Vagina (tissue), 2 donors: ENCODE measurements at places on chromosomes 2 and 18.
A peak's percentile ranks its signal among the peaks of the same experiment; 100 is the strongest.

DNA sequence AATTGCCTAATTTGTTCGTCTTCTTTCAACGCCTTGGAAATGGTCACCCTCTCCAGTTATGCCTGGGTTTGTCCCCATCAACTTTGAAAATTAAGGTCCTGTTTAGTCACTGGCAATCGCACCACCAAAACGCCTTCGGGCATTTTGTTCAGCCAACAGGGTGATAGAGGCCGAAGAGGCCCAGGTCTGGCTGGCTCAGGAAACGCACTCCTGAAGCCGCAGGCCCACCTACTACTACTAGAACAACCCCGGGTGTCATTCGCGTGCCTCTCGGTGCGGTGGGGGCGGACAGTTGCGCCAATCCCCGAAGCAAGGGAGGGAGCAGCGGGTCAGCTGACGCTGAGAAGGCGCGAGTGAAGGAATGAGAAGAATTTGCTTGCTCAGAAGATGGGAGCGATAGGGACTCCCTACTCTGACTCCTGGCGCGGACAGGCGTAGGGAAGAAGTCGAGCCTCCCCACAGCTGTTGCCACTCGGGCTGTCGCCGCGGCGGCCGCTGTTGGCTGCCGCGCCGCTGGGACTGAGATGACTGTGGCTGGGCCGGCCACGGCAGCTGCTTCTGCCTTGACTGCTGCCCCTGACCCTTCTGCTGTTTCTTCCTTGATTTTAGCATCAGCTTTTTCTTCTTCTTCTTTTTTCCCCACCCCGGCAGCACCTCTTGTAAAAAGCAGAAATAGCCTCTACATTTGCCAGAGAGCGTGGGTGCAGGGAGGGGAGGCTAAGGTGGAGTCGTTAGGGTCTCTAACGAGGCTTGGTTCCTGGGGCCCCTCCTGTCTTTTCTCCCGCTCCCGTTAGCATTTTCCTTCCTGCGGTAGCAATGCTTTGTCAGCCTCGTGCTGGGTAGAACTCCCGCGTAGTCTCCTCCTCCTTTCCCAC, 387.6 kb downstream of the FIGN start:
- no peaks in the 10 kb centered on the region for H3K36me3 ChIP-seq
- peak overlapping the region; percentile 40 for H3K4me3 ChIP-seq
- peak overlapping the region; percentile 78 for H3K27ac ChIP-seq

- no peak overlapping the region for H3K27ac ChIP-seq
- H3K4me3 ChIP-seq = no peak overlapping the region
- H3K36me3 ChIP-seq = no peaks in the 10 kb centered on the region
- H3K4me1 ChIP-seq = peaks cover 18% of the 10 kb centered on the region
- H3K27me3 ChIP-seq = no peaks in the 10 kb centered on the region
Observed at GRCh38 chr2:231181860-231182512, 16.4 kb upstream of the ARMC9 start.

- H3K4me3 ChIP-seq = no peak overlapping the region
- no peaks in the 10 kb centered on the region for H3K36me3 ChIP-seq
- H3K27me3 ChIP-seq = no peaks in the 10 kb centered on the region
- no peak overlapping the region for H3K27ac ChIP-seq
Observed at GRCh38 chr2:37417321-37417720, 72.9 kb downstream of the QPCT start.

GRCh38 chr2:161780881-161781280, 156.7 kb downstream of the SLC4A10 start:
- H3K27me3 ChIP-seq = no peaks in the 10 kb centered on the region
- no peak overlapping the region for H3K27ac ChIP-seq
- H3K36me3 ChIP-seq = no peaks in the 10 kb centered on the region
- no peak for DNase-seq

DNA sequence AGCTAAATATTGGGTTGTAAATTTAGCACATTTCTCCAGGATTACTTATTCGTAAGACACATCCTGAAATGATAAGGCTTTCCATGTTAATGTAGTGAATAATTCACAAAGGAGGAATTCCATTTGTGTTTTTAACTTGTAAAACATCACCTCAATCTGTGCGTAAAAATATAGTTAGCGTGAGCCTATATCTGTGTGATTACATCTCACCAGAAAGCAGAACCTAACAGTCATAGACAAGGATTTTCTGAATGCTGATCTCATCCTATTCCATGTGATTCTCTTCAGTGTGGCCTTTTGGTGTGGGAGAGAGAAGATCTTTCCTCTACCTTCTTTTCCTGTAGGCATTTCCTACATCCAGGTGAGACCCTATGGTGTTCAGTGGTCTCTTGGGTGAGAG, 263.2 kb upstream of the RASGRP3 start:
- H3K4me3 ChIP-seq = no peak overlapping the region
- no peaks in the 10 kb centered on the region for H3K36me3 ChIP-seq
- peaks cover 47% of the 10 kb centered on the region for H3K4me1 ChIP-seq
- H3K27me3 ChIP-seq = no peaks in the 10 kb centered on the region

DNA sequence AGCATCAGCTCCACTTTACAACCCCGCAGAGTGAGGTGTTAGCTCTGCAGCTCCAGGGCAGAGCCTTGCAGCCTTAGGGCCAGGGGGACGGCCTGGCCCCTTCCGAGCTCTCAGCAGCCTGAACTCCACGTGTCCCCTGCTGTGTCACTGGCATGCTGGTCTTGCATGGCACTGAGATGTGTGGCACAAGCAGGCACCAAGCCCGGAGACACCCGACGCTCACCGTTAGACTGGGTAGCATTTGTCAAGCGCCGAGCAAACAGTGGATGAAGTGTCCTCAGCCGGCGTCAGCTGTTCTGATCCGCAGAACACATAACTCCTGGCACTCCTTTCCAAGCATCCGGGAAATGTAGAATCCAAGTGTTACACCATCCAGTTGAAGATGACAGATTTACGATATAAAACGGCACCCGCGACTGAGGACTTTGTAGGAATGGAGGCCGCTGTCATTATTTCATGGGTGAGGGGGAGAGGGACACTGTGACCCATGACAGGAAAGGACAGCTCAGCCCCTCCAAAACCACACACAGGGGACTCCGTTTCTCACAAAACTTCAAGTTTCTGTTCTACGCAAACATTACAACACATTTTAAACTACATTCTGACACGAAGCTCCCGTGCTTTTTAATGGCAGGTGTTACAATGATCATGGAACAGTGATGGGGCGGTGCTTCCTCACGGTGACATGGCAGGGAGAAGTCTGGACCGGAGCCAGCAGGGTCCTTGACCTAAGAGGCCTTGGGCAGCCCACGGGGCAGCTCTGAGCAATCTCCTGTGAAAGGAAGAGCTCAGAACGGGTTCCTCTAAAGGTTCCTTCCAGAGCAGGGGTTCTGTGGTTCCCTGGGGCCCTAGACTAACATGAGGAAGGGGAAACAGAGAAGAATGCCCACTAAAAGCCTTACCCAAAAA, 89.4 kb downstream of the HDAC4 start:
- peak overlapping the region; percentile 12 for H3K4me3 ChIP-seq
- peaks cover 50% of the 10 kb centered on the region for H3K4me1 ChIP-seq
- H3K27me3 ChIP-seq = no peaks in the 10 kb centered on the region
- peak; percentile 94 for DNase-seq
- H3K27ac ChIP-seq = peak overlapping the region; percentile 87

- H3K4me1 ChIP-seq = no peaks in the 10 kb centered on the region
- no peaks in the 10 kb centered on the region for H3K27me3 ChIP-seq
- DNase-seq = no peak
- H3K36me3 ChIP-seq = peaks cover 8% of the 10 kb centered on the region
Observed at GRCh38 chr2:3189961-3190360, 187.7 kb downstream of the EIPR1 start.

DNA sequence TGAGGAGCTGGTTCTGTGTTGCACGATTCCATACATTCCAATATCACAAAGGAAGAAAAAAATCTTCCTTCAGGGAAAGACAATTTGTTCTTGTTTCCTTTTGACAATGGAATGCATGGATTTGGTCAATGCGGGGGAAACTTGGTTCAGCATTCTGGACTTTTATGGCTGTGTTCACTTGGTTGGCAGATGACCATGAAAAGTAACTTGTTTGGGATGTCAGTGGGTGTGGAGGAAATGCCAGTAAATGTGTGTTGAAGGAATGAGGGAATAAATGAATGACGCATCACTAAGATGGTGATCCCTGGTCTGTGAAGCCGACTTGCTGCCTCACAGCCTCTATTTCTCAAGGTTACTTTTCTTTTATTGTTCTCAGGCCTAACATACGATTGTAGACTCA, 53.7 kb downstream of the THUMPD2 start:
- no peak overlapping the region for H3K27ac ChIP-seq
- no peaks in the 10 kb centered on the region for H3K36me3 ChIP-seq
- H3K4me1 ChIP-seq = no peaks in the 10 kb centered on the region

- peaks cover 66% of the 10 kb centered on the region for H3K4me1 ChIP-seq
- peak overlapping the region; percentile 64 for H3K4me3 ChIP-seq
- no peaks in the 10 kb centered on the region for H3K27me3 ChIP-seq
- DNase-seq = no peak
- H3K27ac ChIP-seq = peak overlapping the region; percentile 89
Observed at GRCh38 chr2:98608962-98609604, 694 bp downstream of the UNC50 start.

DNA sequence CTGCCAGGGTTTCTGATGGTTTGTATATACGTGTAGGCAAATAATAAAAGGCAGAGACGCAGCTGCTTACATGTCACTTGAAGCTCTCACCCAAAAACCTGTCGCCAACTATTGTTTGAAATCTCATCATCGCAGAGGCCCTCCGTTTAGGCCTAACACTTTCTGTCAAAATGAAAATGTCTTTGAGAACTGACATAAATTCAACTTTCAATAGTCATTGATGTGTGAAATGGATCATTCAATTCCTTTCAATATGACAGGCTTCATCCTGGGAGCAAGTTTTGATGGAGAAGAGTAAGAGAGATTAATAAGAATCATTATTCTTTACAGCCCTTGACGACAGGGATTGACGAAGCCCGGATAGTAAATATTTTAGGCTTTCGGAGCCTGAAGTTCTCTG, 2.7 kb downstream of the ACTG2 start:
- H3K27ac ChIP-seq = peak overlapping the region; percentile 44
- peaks cover 7% of the 10 kb centered on the region for H3K4me1 ChIP-seq
- no peaks in the 10 kb centered on the region for H3K27me3 ChIP-seq
- DNase-seq = no peak
